ENCODE measurements at places on chromosomes 6 and 20.

- no peak for DNase-seq
Observed at GRCh38 chr6:1796706-1797529, 187.2 kb downstream of the FOXC1 start.

GRCh38 chr20:25624500-25624939 lies 706 bp upstream of the NANP start:
- DNase-seq: no peak

- no peak for DNase-seq
Observed at GRCh38 chr6:95439741-95440140, 137.6 kb upstream of the MANEA start.

GRCh38 chr6:118489990-118490389 lies 58.1 kb upstream of the PLN start:
- DNase-seq: no peak

DNA sequence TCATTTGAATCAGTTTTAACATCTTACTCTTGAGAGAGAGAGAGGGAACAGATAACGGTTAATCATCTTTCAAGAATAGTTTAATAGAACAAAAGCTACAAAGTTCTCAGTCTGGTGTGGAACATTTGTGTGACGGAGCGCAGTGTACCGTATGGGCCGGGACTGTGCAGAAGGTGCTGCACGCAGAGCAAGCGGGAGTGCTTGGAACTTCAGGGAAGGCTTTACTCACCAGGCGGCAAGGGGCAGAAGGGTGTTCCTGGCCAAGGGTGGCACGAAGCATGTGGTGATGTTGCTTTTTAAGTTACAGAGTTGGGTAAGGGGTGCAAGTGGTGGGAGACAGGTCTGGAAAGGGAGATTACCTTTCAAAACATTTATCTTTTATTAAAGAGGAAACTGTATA lies 95.7 kb downstream of the TULP4 start:
- DNase-seq: no peak

DNA sequence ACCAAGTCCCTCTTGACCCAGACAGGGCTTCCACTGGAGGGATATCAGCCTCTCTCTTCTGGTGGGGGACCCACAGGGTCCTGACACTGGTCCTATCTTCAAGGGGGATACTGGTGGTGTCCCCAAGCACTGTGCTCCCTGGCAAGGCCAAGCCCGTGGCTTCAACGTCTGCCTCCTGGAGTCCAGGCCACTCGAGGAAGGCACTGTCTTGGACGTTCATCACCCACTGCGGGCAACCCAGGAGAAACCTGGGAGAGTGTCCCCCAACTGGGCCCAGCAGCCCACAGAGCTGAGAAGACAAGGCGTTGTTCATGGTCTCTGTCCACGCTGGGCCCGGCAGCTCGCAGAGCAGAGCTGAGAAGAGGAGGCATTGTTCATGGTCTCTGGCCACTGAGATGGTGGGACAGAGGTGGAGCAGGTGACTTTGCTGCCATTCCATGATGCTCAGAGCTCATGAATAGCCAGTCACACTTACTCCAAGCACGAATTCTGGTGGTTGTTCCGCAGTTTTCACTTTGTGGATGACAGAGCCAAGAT lies 37.5 kb upstream of the FRMD1 start:
- no peak for DNase-seq

DNA sequence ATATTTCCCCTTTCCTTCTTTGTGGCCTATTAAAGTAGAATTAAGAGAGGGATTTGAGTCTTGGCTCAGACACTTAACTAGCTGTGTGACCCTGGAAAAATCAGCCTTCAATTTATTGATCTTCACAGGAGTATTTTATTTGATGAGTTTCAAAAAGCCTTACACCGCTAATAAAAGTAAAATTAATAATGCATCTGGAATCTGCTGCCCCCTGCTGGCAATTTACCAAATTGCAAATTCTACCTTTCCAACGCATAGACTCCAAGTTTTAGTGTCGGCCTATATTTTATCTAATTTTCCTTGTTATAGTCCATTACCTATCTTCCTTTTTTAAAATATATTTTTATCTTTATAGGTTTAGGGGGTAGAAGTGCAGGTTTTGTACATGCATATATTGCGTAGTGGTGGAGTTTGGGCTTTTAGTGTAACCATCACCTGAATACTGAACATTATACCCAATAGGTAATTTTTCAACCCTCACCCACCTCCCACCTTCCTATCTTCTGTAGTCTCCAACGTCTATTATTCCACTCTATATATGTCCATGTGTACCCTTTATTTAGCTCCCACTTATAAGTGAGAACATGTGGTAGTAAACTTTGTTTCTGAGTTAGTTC lies 46.3 kb downstream of the GOPC start:
- peak; percentile 21 for DNase-seq

- DNase-seq: no peak
Observed at GRCh38 chr6:156646496-156646895, 130.7 kb upstream of the ARID1B start.

DNA sequence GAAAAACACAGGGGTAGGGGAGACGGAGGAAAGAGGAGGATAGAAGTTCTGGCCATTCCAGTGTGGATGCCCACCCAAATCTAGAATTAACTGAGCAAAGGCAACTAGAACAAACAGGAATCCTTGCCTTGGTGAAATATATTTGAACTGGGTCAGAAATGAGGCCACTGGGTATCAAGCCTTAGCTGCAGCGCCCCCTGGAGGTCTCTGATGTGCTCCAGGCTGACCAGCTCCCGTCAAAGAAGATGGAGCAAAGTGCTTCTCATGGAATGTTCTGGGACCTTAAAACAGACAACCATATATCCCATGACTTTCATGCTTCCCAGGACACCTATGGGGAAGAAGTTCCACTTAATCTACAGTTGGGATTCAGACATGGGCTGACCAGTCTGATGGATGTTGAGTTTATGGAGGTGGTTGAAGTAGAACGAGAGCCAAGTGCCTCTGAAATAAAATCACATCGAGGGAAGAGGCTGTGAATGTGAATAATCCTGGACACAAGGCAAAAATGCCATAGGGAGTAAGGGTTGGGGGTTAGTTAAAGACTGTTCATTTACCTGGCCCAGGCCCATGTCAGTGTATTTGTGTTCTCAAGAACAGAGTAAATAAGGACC lies 50.4 kb downstream of the HLA-DPB1 start:
- DNase-seq: peak; percentile 70

- no peak for DNase-seq
Observed at GRCh38 chr6:16154904-16155303, 26.0 kb downstream of the MYLIP start.

DNA sequence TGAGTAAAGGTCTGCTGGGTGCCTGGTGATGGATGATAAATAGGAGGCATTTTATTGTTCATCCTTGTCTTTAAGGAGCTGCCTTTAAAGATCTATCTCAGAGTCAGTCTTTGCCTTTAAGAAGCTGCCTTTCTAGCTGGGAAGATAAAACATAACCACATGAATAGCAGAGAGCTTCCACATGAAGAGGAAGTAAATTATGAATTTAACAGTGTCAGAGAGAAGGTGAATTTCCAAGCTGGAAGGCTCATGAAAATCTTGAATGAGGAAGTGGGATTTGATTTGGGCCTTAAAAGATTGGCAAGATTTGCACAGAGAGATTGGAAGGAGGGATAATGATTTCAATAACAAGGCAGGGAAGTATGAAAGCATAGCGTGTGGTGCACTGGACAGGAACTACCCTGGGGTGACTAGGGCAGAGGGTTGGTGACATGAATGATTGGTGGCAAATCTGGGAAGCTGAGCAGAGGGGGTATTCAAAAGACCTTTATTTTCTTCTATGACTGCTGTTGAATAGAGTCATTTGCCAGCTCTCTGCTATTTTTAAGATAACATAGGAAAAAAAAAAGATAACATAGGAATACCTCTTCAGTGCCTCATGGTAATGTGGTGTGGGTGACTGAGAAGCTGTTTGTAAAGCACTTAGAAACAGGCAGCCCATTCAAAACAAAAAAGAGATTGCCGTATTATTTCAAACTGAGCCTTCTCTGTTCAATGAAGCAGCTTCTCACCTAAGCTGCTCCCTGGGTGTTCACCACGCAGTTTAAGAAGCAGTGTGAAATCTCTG lies 591.6 kb downstream of the PKHD1 start:
- no peak for DNase-seq

DNA sequence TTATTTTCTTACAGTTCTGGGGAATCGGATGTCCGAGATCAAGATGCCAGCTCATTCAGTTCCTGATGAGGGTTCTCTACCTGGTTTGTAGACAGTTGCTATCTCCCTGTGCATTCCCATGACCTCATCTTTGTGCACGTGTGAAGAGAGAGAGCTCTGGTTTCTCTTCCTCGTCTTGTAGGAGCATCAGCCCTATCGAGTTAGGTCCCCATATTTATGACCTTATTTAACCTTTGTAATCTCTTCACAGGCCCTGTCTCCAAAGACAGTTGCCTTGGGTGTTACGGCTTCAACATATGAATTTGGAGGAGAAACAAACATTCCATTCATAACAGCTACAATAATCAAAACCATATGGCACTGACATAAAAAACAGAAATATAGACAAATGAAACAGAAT lies 455.3 kb downstream of the HACE1 start:
- DNase-seq: no peak

All from stimulated activated CD4-positive, alpha-beta T cell treated with anti-CD3 and anti-CD28 coated beads, Interleukin-4, amount 100 ng/mL, for 48 hours (primary cell).